ENCODE measurements at places on chromosomes 7 and 10. TPM values are rescaled to one million over a fixed set of nuclear protein-coding genes. Genes with fewer than 3 reads are reported as not detected.

KCTD7 gene
- total RNA-seq: 9.7 TPM

PVRIG gene
- total RNA-seq: 27.4 TPM

PLPP4 gene
- total RNA-seq: 0.26 TPM

HTR5A gene
- total RNA-seq: not detected

GFRA1 gene
- 0.05 TPM for total RNA-seq

NPY4R gene
- total RNA-seq: not detected

Measured in GM12878 (cell line).